GM12865 (cell line): ENCODE measurements at places on chromosomes 6 and 20.

GRCh38 chr6:1679688-1680068 is 70.0 kb downstream of the FOXC1 start:
- DNase-seq, result no peak

GRCh38 chr6:34315780-34316179 is 67.0 kb upstream of the SMIM29 start:
- DNase-seq, result peak; percentile 77

DNA sequence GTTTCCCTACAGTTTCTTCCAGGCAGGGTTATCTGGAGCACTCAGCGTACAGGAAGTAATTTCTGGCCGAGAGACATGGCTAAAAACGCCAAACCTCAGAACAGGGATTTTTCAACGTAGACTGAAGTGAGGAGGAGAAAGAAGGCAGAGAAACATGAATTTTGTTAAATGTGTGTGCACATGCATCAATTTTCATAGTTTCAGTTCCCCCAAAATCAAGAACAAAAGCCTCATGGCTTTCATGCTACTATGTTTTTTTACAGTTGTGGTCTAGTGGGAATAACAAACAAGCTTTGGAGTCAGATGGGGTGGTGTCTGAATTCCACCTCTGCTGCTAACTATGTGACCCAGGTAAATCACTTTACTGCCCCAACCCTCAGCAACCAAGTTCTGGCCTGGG is 4.9 kb downstream of the TOMM34 start:
- DNase-seq, result no peak

- DNase-seq, result no peak
Measured at GRCh38 chr20:835608-836045, 2.1 kb downstream of the FAM110A start.

GRCh38 chr6:126156973-126157372 is 170.6 kb downstream of the TRMT11 start:
- DNase-seq, result peak; percentile 29

- no peak for DNase-seq
Measured at GRCh38 chr6:34462551-34462971, 3.3 kb upstream of the PACSIN1 start.

GRCh38 chr20:16400234-16400633 is 173.0 kb downstream of the KIF16B start:
- DNase-seq, result no peak
